WTC11 (cell line): ENCODE measurements at places on chromosomes 13 and 19. TPM values are rescaled to one million over a fixed set of nuclear protein-coding genes. Genes with fewer than 3 reads are reported as not detected.

- no peak overlapping the region for H3K27ac ChIP-seq
- DNase-seq, result no peak
- no peaks in the 10 kb centered on the region for H3K27me3 ChIP-seq
- H3K4me3 ChIP-seq, result no peak overlapping the region
Measured at GRCh38 chr13:24659239-24659638, 21.0 kb upstream of the ATP12A start.

DNA sequence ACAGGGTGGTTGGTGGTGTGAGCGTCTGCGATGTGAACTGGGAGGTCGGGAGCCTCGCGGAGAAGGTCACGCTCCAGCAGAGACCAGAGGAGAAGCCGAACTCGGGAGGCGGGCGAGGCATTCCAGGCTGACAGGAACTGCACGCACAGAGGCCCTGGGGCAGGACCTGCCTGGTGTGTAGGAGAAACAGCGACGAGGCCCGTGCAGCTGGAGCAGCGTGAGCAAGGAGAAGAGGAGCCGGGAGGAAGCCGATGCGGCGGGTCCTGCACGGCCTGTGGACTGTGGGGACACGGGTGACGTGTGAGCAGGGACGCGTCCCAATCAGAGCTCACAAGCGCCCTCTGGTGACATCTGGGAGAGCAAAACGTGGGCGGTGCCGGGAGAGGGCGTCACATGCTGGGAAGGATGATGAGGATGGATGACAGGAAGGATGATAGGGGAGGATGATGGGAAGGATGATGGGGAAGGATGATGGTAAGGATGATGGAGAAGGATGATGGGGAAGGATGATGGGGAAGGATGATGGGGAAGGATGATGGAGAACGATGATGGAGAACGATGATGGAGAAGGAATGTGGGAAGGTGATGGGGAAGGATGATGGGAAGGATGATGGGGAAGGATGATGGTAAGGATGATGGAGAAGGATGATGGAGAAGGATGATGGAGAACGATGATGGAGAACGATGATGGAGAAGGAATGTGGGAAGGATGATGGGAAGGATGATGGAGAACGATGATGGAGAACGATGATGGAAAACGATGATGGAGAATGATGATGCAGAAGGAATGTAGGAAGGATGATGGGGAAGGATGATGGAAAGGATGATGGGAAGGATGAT is 16.1 kb upstream of the MADCAM1 start:
- H3K4me3 ChIP-seq, result no peak overlapping the region

GRCh38 chr19:14030997-14031718 is 404 bp upstream of the IL27RA start:
- peaks cover 15% of the 10 kb centered on the region for H3K27me3 ChIP-seq
- no peaks in the 10 kb centered on the region for H3K36me3 ChIP-seq
- peak overlapping the region; percentile 77 for H3K4me3 ChIP-seq
- peaks cover 5% of the 10 kb centered on the region for H3K4me1 ChIP-seq
- H3K27ac ChIP-seq, result no peak overlapping the region

- H3K4me1 ChIP-seq, result peaks cover 5% of the 10 kb centered on the region
- peaks cover 6% of the 10 kb centered on the region; the same call in 1 of the 2 replicates for H3K27me3 ChIP-seq
- peaks cover 4% of the 10 kb centered on the region; the same call in 1 of the 2 replicates for H3K36me3 ChIP-seq
- peak overlapping the region; percentile 71 for H3K4me3 ChIP-seq
- peak; percentile 33 for DNase-seq
- no peak overlapping the region for H3K27ac ChIP-seq
Measured at GRCh38 chr19:48111280-48111679, 663 bp upstream of the PLA2G4C start.

DNA sequence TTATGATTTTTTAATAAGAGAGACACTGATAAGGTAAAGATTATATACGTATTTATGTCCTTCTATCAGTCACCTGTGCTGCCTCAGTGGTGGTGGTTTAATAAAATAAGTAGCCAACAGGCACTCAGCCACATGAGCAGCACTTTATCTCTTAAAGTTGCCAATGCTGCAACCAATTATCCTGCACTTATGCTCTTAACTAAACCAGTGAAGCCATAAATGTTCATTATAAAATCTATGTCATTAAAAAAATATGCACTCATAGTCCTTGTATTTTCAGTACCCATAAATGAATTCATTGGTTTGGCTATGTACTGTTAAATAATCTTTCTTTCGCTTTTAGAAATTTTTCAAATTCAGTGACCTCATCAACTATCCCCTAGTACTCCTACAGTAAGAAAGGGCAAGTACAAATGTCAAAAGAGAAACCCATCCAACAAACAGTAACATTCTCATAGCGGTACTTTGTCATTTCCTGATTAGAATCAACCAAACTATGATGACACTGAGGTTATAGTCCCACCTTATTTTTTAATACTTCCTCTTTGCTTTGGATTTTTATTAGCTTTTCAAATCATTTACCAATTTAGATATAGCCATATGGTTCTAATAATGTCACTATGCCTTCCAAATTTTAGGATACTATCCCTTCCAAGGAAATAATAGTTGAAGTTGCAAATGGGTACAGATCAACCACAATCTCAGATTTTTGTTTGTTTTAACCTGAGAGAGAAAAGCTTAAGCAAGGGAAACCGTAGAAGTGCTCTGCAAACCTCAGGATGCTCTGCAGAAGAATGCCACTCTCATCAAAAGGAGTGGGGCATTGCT is 190.9 kb downstream of the KLF12 start:
- no peak overlapping the region; the same call in 1 of the 2 replicates for H3K27ac ChIP-seq
- H3K27me3 ChIP-seq, result no peaks in the 10 kb centered on the region
- H3K4me3 ChIP-seq, result no peak overlapping the region
- DNase-seq, result no peak
- H3K4me1 ChIP-seq, result peaks cover 31% of the 10 kb centered on the region

Gene CD209
- total RNA-seq, result 0.09 to 0.44 TPM in 2 of 3 replicates, not detected in the other

Gene KCNJ14
- 1.1 to 1.4 TPM (median 1.1 TPM) in 3 replicates for total RNA-seq

Gene SUGT1
- 74.8 to 77.6 TPM (median 76.3 TPM) in 3 replicates for total RNA-seq

Gene TMEM238
- total RNA-seq, result 5.8 to 8.3 TPM (median 6.5 TPM) in 3 replicates

Gene FXYD5
- total RNA-seq, result 114 to 135 TPM (median 128 TPM) in 3 replicates

Gene C1QTNF9B
- total RNA-seq, result 0.20 to 0.30 TPM in 2 of 3 replicates, not detected in the other
